Stimulated activated CD4-positive, alpha-beta T cell treated with anti-CD3 and anti-CD28 coated beads, Interleukin-1b, Interleukin-23, amount 100 ng/mL, for 1 hour (primary cell): ENCODE measurements at places on chromosomes 6 and 20.

- no peak for DNase-seq
Observed at GRCh38 chr6:71349395-71349794, 60.8 kb downstream of the OGFRL1 start.

DNA sequence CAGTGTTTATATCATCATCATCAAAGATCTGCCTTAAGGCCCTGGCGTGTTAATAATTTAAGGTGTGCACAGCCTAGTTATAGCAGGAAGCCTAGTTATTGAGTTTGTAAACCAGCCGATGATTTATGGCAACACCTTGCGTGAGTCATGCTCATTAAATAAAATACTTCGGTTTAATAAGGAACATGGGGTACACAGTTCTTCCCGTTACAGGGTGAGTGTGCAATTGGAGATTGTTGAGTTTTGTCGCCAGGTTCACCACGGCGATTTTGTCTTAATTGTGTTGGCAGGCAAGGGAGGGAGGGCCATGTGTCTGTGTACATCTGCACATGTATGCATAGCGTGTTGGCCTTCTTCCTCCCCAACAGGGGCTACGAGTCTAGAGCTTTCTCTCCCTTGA lies 104.0 kb downstream of the TFAP2A start:
- DNase-seq, result no peak

DNA sequence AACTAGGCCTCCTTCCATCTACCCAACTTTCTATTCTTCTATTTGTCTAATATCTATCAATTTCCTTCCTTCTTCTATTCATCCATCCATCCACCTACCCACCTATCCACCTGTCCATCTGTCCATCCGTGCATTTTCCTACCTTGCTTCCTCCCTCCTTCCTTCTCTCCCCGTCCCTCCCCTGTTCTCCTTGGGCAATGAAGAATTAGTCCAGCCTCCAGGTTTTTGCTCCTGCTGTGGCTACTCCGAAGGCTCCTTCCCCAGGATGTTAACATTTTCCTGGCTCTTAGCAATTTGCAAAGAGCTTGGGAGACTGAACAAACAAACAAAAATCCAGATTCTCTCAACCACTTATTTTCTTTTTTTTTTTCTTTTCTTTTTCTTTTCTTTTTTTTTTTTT lies 81.6 kb downstream of the KCNB1 start:
- DNase-seq, result no peak

- DNase-seq, result no peak
Observed at GRCh38 chr6:39420300-39421265, 98.1 kb upstream of the KCNK16 start.

GRCh38 chr6:82614518-82614917 lies 250.9 kb downstream of the TPBG start:
- no peak for DNase-seq

DNA sequence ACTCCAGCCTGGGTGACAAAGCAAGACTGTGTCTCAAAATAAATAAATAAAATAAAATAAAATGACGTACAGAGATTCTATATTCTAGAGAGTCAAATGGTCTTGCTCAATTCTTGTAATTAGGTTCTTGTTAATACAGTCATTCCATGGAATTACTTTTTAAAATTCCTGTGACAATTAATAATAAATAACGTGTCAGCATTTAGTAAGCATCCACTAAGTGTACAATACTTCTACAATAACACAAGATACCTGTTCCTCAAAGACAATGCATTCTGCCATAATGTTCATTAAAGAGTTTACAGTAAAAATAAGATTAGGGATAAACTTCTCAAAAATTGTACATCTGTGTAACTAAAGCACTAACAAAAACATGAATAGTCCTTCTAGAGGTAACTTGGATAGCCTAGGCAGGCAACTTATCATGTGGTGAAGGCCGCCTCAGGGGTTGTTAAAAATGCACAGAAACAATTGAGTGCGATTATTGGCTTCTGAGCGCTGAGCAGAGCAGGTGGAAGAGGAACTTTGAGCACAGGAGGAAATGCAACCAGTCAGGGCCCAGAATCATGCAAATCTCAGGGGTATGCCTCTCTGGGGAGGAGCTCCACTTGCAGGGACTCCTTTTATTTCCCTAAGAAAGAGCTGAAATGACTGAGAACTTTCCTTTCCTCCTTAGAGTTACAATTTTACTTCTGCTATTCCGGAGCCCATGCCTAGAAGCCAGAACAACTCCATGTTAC lies 37.1 kb downstream of the QRSL1 start:
- no peak for DNase-seq

DNA sequence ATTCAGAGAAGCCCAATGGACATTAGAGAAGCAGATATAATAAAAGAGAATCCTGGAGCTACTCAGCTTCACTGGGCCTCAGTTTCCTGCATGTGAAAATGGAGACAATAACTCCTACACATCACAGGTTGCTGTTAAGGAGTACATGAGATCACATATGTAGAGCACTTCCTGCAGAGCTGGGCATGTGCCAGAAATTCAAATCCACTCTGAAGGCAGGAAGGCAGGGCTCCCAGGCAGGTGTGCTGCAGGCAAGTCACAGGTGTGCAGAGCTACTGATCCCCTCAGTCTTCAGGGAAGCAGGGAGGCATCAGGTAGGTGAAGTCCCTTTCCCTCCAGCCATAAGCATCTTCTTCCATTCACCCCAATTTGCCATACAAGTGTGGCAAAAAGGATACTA lies 48.0 kb downstream of the DST start:
- DNase-seq, result no peak

GRCh38 chr6:149075616-149076354 lies 241.7 kb upstream of the TAB2 start:
- no peak for DNase-seq

DNA sequence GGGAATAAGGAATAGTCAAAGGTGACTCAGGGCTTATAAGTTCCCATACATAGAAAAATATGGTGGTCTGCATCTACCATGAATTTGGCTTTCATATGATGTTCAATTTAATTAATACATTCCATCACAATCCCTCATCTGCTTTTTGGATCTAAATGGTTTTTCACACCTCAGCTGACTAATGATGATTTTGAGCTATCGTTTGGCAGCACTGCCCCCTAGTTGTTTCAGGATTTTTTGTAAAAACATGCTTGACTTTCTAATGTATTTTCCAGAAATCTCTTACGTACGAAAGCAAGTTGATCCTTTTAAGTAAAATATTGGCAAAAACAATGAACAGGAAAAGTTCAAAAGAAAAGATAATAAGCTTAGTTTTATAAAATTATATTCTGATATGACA lies 408.6 kb upstream of the ADGRB3 start:
- no peak for DNase-seq

DNA sequence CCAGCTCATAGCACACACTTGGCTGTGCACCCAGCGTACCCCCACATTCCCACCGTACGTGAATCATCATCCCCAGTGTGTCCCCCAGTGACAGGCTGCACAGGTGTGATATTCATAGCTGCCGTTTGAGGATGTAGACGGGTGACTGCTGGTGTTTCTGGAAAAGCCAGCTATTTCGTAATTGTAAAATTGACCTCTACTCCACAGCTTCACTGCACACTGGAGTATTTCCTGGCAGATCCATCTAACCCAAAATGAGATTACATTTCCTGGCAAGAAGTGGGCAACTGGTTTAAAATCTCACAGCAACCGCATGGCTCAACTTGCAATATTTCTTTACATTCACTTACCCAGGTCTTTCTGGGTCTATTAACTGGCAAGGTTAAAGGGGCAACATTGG lies 30.3 kb downstream of the CD83 start:
- no peak for DNase-seq

GRCh38 chr20:3696200-3696599 lies 14.4 kb upstream of the ADAM33 start:
- DNase-seq, result no peak

DNA sequence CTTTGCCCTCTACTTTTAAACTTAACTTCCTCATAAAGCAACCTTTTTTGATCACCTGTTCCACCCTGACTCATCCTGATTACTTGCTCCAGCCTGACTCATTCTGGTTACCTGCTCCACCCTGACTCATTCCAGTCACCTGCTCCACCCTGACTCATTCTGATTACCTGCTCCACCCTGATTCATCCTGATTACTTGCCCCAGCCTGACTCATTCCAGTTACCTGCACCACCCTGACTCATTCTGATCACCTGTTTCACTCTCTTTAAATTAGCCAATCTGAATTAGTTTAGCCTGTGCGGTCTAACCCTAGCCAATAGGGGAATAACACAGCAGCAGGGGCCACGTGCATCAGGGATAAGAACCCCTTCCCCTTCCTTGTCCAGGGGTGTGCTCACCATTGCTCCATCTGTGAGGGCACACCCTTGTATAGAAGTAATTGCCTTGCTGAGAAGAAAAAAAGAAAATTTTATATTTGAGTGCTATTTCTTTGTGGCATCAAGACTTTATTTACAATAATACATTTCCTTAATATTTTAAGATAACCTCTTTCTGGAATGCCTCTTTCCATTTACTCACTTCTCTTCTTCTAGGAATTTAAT lies 17.9 kb downstream of the HLA-G start:
- DNase-seq, result no peak
